ENCODE measurements at places on chromosomes 13 and 19. TPM values are rescaled to one million over a fixed set of nuclear protein-coding genes. Genes with fewer than 3 reads are reported as not detected.

- no peak for DNase-seq
Observed at GRCh38 chr13:63198071-63198470, 1782.4 kb upstream of the PCDH20 start.

DNA sequence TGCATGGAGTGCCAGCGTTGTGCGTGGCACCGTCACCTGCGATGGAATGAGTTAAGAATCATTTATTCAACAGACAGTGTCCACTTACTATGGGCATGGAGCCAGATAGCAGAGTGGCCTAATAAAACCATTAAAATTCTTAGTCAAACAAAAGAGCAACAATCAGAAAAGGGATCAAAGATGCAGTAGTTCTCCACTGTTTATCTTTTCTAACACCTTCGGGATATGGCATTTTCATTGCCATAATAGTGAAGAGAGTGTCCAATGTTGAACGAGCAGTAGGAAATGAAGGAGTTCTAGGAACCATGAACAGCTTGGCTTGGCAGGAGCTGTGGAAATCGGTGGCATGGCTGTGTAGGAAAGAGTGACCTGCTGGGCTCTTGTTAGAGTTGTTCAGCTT is 2.0 kb downstream of the TNFSF11 start:
- no peak for DNase-seq

- no peak for DNase-seq
Observed at GRCh38 chr13:103243495-103243894, 177.3 kb upstream of the SLC10A2 start.

- DNase-seq = no peak
Observed at GRCh38 chr19:42514449-42514848, 13.8 kb downstream of the CEACAM1 start.

- DNase-seq = no peak
Observed at GRCh38 chr13:39734952-39735351, 79.5 kb downstream of the COG6 start.

- no peak for DNase-seq
Observed at GRCh38 chr19:47247308-47247990, 8.9 kb upstream of the CCDC9 start.

- no peak for DNase-seq
Observed at GRCh38 chr19:54164369-54165068, 5.0 kb upstream of the LENG1 start.

DNA sequence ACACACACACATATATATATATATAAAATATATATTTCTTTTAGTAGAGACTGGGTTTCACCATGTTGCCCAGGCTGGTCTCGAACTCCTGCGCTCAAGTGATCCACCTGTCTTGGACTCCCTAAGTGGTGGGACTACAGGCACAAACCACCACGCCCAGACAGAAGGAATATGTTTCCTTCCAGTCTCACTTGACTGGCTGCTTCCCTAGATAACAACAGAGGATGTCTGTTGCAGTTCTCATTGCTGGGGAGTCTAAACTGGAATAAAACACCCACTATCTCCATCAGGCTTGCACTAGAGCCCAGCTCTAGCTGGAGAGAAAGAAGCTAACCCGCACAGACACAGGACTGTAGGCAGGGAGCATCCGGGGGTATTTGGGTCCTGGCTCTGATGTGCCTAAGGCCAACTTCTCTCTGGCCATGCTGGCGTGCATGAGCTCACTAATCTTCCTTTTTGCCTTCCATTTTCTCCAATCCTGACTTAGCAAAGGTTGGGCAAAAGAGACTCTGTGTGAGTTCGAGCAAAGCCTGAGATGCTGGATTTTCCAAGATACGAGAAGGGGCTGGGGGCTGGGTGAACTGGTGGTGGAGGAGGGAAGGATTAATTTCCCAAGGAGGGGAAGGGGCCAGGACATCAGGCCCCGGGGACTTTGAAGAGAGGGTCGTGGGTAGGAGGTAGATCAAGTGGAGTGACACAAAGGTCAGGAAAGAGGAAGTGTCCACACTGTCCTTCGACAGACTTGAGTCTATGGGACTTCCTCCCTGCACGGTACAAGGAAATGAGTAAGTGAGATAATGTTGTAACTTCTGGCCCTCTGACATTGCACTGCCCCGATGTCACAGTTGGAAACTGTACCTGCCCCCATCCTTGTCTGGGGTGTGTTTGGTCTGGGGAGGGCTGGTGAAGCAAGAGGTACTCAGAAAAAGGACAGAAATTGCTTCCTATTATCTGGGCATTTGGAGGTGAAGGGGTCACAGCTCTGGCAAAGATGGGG is 22.5 kb upstream of the ALOX5AP start:
- DNase-seq = no peak

- no peak for DNase-seq
Observed at GRCh38 chr13:98559169-98559568, 17.7 kb downstream of the STK24 start.

- no peak for DNase-seq
Observed at GRCh38 chr13:99075268-99076191, 97.7 kb upstream of the DOCK9 start.

DNA sequence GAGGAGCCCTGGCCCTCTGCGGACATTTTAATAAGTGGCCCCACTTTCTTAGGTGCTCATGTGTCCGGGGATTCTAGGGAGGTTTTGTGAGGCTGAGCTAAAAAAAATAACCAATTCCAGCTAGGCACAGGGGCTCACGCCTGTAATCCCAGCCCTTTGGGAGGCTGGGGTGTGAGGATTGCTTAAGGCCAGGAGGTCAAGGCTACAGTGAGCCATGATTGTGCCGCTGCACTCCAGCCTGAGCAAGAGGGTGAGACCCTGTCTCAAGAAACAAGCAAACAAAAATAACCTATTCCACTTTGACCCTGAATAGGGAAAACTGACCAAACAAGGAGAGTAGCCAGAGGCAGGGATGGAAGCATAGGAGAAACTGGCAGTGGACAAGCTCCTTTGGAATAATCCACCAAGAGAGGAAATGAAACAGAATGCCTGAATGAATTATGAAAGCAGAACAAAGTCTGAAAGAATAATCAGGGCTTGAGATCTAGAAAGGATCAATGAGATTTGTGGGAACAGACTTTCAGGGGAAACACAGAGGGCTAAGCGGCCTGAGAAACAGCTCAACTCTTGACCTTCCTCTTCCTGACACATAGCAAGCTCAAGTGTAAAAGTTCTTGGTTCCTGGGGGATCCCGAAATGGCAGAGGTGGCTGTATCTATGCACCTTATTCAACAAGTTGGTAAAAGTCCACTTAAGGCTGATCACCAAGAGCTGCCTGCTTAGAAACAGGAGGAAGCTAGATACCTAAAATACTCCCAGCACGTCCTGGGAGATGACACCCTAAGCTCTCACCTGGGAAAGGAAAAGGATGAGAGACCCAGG is 30.1 kb upstream of the FFAR2 start:
- DNase-seq = no peak

- DNase-seq = no peak
Observed at GRCh38 chr13:94305463-94305862, 174.0 kb downstream of the DCT start.

DNA sequence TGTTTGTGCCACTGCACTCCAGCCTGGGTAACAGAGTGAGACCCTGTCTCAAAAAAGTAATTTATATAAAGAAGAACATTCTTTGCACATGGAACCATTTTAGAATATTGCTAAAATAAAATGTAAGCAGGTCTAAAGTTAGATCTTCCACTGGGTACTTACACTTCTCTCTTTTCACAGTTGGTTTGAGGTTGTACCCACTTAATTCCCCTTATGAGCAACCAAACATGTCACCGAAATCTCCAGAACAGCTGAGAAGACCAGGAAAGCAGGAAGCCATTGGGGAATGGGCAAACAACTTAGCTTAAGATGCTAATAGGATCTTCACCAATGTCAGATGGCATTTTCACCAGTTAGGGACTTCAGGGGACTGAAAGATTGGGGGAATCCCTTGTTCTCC is 18.8 kb downstream of the NLRP4 start:
- DNase-seq = no peak

GRCh38 chr19:38649305-38650171 is 2.1 kb downstream of the ACTN4 start:
- no peak for DNase-seq

GRCh38 chr13:33251131-33251661 is 34.4 kb downstream of the STARD13 start:
- no peak for DNase-seq

DNA sequence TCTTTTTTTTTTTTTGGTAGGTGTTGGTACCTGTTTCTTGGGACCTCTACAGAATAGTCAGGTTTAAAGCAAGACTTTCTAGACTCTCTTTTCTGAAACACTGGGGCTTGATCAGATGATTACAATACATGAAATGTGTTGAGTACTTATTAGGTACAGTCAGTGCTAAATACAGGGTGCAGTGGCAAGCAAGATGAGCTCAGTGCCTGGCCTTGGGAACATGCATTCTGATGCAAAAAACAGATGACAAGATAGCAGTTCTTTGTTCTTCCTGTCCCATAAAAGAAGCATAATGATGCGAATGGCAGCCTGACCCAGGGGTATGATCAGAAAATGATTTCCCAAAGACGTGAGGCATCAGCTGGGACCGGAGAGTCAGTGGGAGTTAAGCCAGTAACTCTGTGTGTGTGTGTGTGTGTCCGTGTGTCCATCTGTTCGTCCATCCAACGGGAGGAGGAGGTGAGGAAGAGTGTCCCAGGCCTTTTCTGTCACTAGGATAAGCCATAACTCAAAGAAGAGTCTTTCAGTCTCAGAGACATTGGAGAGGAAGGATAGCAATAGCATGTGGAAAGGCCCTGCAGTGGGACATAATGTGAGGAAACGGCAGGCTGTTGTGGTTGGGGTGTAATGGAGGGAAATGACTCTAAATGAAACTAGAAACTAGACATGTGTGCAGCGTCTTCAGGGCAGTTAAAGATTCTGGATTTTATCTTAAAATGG is 32.2 kb downstream of the SLAIN1 start:
- DNase-seq = no peak

DNA sequence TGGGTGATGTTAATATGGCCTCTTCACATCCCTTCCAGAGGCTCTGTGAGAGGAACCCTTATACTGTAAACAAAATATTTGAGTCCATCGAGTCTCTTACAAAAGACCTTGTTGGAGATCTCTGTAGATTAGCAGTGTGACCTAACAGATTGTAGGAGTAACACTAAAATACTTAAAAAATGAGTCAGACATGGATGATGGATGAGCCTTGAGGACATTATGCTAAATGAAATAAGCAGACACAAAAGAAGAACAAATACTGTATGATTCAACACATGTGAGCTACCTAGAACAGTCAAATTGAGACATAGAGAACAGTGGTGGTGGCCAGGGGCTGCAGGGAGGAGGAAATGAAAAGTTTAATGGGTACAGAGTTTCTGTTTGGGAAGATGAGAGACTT is 152.2 kb upstream of the UBL3 start:
- no peak for DNase-seq

DNA sequence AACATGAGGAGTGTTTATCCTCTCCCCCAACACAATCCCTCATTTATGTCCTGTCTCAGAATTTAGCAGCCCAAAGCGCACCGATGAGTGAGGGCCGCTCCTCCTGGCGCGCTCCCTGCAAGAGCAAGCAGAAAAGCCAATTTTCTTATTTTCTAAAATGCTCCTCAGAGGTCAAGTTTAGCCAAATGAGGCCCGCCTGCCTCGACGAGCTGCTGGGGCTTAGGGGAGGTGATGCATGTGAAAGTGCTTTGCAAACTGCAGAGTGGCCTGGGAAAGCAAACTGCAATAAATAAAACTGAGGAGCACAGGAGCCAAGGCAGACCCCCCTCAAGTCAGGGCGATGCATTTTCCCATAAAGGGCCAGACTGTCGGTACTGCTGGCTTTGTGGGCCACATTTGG is 29.0 kb downstream of the CAPS start:
- no peak for DNase-seq

- DNase-seq = no peak
Observed at GRCh38 chr13:76884186-76884906, 1.9 kb downstream of the KCTD12 start.

DNA sequence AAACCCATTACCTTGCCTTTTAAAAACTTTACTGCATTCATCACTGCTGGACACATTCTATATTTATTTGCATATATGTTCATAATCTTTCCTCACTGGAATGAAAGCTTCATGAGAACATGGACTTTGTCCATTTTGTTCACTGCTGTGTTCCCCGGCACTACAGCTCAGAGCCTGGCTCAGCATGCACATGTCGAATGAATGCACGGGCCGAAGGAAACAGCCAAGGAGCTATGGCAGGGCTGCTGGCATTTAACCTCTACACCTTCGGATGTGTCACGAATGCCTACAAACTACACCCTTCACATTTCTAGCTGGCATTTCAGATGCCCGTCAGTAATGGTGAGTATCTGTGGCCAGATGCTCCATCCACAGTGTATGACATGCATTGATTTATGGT is 7.6 kb downstream of the MTIF3 start:
- DNase-seq = no peak

- DNase-seq = no peak
Observed at GRCh38 chr19:45613926-45614725, 12.1 kb upstream of the GPR4 start.

GRCh38 chr19:7681340-7682174 is 924 bp downstream of the TRAPPC5 start:
- DNase-seq = peak; percentile 57

- DNase-seq = no peak
Observed at GRCh38 chr19:16726916-16727315, 7.3 kb downstream of the NWD1 start.

- no peak for DNase-seq
Observed at GRCh38 chr13:108448891-108449290, 179.4 kb downstream of the TNFSF13B start.

- no peak for DNase-seq
Observed at GRCh38 chr13:85266331-85266730, 532.9 kb downstream of the SLITRK6 start.

ARHGAP35 gene
- polyA plus RNA-seq = 47.8 TPM

S1PR5 gene
- polyA plus RNA-seq = 1.9 TPM

ACP5 gene
- 9.4 TPM for polyA plus RNA-seq

PSG2 gene
- not detected for polyA plus RNA-seq

NKPD1 gene
- 0.21 TPM for polyA plus RNA-seq

AMER2 gene
- polyA plus RNA-seq = 0.32 TPM

TEX101 gene
- polyA plus RNA-seq = not detected

HCN2 gene
- 0.19 TPM for polyA plus RNA-seq

BCL3 gene
- polyA plus RNA-seq = 5.5 TPM

LRRC63 gene
- 0.18 TPM for polyA plus RNA-seq

KLK15 gene
- not detected for polyA plus RNA-seq

GZMM gene
- not detected for polyA plus RNA-seq

PABPC3 gene
- 1.1 TPM for polyA plus RNA-seq

NCCRP1 gene
- 0.08 TPM for polyA plus RNA-seq

IRGC gene
- not detected for polyA plus RNA-seq

TMEM205 gene
- polyA plus RNA-seq = 131 TPM

ZNF562 gene
- polyA plus RNA-seq = 26.3 TPM

NOTCH3 gene
- polyA plus RNA-seq = 77.5 TPM

All from left renal pelvis (tissue), 4 donors.